ENCODE measurements at places on chromosomes 2 and 18. TPM values are rescaled to one million over a fixed set of nuclear protein-coding genes. Genes with fewer than 3 reads are reported as not detected.

- no peak for DNase-seq
Observed at GRCh38 chr2:58271826-58272225, 30.7 kb upstream of the FANCL start.

Gene PCGF1
- polyA plus RNA-seq, result 14.7 TPM

DNA sequence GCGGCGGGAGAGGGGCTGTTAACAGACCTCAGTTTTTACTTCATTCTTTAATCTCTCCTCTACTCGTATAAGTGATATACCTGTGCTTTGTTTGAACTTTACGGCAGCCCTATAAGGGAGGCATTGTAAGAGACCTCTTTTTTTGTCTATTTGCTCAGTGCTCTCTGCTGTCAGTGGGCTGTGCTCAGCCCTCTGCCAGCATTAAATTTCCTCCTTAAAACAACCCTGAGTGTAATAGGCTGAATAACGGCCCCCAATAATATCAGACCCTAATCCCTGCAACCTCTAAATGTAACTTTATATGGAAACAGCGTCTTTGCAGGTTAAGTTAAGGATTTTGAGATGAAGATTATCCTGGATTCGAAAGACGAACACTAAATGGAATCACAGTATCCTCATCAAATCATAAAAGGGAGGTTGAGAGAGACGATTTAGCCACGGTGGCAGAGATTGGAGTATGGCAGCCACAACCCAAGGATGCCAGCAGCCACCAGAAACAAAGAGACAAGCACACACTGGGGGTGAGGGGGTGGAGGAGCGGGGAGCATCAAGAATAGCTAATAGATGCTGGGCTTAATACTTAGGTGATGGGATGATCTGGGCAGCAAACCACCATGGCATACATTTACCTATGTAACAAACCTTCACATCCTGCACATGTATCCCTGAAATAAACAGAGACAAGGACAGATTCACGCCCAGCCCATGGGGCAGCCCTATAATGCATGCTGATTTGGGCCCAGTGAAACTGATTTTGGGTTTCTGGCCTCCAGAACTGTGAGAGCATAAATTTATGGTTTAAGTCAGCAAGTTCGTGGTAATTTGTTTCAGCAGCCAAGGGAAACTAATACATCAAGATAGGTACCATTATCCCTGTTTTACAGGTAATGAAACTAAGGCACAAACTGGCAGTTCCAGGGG lies 894 bp upstream of the FARSB start:
- DNase-seq, result peak; percentile 30

Gene SNED1
- polyA plus RNA-seq, result 2.0 TPM

Gene TXNDC2
- not detected for polyA plus RNA-seq
